ENCODE measurements at places on chromosomes 5 and 9.

DNA sequence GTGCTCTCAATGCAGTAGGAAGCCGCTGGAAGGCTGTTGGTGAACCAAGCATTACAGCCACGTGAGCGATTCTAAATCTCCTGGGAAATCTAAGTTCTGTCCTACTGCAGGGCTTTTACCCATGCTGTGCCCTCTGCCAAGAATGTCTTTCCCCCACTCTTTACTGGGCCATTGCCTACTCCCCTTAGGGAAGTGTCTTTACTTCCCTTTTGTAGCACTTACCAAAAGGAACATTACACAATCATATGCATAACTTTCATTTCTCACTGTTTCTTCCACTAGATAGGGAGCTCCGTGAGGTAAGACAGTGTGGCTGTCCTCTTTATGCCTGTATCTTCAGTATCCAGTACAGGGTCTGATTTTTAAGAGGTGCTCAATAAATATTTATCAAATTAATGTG lies 241.7 kb upstream of the NR4A3 start:
- no peak for DNase-seq

- DNase-seq = no peak
Observed at GRCh38 chr5:28708472-28708871, 1670.1 kb upstream of the CDH9 start.

DNA sequence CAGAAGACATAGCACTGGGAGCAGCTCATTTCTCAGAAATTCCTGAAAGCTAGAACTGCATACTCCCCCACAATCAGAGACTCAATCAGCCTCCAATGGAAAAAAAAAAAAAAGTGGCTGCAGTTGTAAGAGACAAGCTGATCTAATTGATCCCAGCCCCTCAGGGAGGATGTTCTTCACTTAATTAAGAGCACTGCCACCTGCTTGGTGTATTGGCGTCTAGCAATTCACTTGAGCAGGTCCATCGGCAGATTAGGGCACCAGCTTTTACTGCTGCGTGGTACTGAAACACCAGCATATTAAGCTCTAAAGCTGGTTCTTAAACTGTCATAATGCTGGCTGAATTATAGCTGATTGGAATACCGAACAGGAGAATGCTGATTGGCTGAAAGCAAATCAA lies 1890.1 kb upstream of the WWC1 start:
- no peak for DNase-seq

DNA sequence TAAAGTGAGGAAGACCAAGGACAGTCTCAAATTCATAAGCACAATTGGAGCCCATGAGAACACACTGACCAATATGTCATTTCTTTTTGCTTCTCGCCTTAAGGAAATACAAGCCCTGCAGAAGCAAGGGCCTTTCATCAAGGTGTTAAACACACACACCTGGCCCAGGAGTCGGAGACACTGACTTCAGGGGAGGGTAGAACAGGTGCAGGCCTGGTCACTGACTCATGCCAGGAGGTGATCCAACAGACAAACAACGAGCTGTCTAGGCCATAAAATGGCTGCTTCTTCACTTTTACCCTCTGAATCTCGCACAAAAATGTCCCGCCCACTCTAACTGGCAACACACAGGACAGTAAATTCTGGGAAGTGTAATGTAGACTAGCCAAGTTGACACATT lies 62.7 kb downstream of the RGMB start:
- no peak for DNase-seq

DNA sequence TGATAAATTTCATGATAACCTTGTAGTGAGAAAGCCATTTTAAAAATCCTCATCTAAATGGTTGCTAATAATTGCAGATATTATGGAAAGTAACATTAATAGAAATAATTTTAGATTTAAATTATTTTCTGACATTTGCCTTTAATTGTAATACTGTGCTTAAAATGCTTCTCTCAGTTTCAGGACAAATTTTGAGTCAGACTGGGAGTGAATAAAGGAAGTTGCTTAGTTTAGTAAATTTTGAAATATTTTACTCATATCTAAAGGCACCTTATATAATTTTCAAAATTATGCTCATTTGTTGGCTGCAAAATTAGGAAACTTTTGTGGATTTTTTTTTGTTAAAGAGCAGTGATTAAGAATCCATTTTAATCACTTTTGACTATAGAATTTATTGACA lies 93.8 kb downstream of the CSNK1G3 start:
- DNase-seq = no peak

DNA sequence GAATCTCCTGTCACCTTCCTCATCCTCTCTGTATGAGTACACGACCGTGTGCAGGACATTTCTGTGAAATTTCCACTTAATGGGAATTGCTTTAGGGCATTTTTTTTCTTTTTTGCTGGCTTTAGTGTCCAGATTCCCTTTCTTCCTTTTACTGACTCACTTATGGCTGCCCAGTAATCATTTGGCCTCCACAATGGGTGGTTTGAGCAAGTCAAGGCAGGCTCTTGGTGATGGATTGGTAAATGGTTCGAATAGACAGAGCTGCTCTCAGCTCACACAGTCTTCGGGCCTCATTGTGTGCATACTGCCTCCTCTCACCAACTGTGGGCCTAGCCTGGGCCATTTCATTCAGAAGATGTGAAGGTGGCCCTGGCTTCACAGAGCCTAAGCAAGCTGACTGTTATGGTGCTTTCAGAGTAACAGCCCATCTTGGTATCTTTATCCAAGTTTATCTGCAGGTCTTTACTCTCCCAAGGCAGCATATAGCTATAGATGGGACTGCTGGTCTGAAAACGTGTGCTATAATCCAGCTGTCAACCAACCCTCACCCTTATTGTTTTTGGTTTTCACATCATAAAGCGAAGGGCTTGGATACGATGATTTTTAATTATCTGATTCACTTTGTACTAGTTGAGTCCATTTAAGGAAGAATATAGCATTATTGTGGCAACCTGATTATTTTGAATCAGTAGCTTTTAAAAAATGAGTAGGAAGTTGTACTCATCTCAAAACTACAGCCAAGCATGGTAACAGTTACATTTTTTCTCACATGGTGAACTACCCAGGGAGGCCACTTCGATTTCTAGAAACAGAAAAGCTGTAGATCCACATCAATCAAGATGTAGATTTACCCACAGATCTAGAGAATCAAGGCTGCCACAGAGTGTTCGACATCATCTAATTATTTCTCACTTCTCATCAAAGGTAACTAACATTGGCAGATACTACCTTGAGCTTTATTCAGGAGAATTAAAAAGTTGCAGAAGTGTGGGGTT lies 50.4 kb upstream of the CKMT2 start:
- DNase-seq = peak; percentile 71

GRCh38 chr5:148484651-148485050 lies 100.9 kb downstream of the FBXO38 start:
- no peak for DNase-seq

GRCh38 chr9:88387036-88387551 lies 1.1 kb upstream of the SPIN1 start:
- DNase-seq = peak; percentile 15

DNA sequence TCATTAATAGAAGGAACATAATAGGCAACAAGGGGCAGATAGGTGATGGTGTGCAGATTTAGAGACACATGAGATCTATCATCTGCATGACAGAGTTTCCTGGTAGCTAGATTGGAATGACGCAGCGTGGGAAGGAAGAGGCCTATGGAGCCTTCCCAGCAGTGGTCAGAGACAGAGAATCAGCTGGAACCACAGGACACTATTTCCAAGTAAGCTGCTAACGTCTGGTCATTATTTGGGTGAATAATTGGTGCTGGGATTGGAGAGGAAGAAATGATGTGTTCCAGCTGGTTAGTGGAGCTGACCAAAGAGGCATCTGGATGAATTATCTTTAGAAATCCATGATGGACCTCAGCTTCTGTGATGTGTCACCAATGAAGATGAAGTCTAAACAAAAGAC lies 91.2 kb upstream of the PRR16 start:
- DNase-seq = no peak

DNA sequence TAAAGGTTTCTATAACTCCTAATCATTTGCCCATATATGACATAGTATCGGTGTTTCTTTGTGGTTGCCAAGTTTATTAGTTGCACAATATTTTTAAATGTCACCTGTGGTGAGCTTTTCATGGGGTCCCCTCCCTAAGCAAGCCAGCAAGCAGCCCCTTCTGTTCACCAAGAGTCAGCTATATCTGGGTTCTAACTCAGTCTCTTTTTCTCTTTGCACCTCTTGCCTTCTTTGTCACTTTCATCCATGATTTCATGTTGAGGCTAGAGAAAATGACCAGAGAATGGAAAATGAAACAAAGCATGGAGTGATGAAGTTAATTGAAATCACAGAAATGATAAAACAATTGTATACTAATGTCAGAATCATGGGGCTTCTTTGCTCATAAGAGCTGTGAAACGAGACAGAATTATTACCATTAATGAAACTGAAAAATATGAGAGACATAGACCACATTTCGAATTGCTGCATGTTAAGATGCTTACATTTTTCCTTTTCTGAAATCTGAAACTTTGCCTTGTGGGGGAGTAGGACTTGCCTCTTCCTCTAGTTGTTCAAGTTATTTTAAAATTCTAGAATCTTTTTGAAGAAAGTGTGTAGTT lies 75.7 kb downstream of the CAMK4 start:
- DNase-seq = peak; percentile 19

DNA sequence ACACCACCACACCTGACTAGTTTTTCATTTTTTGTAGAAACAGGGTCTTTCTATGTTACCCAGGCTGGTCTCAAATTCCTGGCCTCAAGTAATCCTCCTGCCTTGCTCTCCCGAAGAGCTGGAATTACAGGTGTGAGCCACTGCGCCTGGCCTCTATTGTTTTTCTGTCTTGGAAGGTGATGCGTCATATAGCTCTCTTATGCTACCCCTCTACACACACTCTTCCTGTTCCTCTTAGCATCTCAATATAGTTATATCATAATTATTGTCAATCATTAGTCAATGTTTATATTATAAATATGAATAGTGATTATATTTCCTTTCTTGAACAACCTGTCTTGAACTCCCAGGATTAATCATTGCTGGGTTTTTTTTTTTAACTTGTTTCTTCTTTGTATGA lies 7.3 kb downstream of the PKD2L2 start:
- no peak for DNase-seq

DNA sequence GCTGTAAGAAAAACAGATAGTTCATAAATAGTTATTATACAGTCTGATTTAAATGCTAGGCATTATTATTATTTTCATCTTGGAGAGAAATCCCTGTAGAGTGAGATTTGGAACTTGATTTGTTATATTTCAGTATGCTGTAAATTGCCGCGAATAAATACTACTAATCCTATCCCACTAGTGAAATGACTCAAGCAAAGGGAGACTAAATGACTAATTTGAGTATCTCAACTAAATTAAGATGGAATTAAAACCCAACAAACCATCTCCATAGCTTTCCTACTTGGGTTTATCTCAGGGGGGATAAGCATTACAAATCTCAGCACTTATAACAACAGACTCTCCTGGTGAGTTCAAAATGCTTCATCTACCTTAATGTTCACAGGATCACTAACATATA lies 206.0 kb downstream of the MCTP1 start:
- no peak for DNase-seq

GRCh38 chr5:148458036-148458888 lies 74.5 kb downstream of the FBXO38 start:
- no peak for DNase-seq

- no peak for DNase-seq
Observed at GRCh38 chr9:18393340-18394130, 80.4 kb upstream of the ADAMTSL1 start.

DNA sequence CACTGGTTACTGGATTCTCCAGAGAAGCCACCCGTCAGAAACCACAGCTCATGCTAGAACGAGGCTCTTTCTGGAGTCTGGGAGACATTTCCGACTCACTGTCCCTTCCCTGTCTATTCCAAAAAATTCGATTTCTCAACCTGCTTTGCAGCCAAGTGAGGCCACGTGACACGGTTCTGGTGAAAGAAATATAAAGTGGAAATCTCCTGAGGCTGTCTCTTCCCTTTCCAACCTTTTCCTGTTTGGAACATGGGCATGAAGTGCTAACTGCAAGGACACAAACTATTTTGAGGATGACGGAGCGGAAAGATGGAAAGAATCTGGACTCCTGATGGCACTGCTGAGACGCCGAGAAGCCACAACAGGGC lies 6.1 kb upstream of the PTGS1 start:
- DNase-seq = no peak

- no peak for DNase-seq
Observed at GRCh38 chr9:18947892-18948339, 85.1 kb downstream of the SAXO1 start.

DNA sequence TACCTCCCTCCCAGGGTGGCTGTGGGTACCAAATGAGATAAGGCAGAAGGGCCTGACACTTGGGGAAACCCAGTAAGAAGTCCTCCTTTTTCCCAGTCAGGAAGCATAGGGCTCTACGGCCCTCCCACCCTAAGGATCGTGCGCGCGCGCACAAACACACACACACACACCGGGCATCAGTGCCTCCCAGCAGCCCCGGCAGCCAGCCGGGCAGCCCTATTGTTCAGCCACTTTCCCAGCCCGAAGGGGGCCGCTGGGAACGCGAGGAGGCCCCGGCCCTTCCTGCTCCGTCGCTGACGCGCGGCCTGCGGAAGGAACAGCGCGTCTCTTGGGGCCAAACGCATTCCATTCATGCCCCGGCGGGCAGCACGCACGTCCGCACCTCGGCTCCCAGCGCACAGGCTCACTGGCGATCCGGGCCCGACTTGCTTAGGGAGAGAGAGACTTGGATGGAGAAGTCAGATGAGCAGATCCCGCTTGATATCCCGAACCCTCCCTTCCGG lies 22.6 kb downstream of the DUSP1 start:
- no peak for DNase-seq

DNA sequence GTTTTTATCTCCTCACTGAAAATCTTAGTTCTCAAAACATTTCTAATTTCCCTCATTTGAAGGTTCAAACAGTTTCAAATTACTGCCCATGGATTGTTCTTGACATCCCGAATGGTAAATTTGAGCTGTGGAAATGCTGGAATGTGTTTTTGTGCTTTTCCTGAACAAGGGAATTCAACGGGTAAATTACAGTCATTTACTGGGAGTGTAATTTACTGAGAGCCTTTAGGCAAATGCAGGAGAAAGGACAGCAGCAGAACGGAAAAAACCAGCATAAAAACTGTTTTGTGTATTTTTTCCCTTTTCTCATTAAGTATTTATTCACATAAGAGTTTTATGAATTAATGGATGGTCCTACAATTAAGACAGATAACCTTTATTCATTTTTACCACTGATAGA lies 139.2 kb downstream of the PBX3 start:
- no peak for DNase-seq

- no peak for DNase-seq
Observed at GRCh38 chr5:90861843-90862586, 303.4 kb downstream of the ADGRV1 start.

DNA sequence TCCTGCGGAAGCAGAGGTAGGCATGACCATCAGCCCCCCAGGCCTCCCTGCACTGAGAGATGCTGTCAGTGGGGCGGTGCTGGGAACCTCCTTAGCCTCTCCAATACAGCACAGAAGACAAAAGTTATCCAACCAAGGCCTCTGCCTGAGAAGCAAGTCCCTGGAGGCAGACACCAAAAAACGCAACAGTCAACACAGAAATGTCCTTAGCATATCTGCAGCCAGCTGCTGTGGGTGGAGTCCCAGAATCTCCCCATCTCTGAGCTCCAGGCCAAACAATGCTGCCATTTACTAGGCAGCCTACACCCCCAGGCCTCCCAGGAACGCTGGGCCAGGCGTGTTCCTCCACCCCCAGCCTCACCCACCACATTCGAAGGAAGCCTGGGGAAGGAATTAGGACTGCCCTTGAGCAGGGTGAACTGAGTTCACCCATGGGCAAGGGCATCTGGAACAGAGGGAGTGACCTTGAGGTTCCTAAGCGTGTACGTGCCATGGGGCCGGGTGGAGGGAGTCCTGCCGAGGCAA lies 43.7 kb downstream of the STK10 start:
- DNase-seq = no peak

Measured in activated CD4-positive, alpha-beta T cell treated with anti-CD3 and anti-CD28 coated beads, Interleukin-2, Interleukin-4, amounts not matched to agents 100 ng/mL and 50 ng/mL, durations not matched to agents 16 hours and 8 hours (primary cell).